ENCODE measurements at places on chromosomes 1 and 21.

DNA sequence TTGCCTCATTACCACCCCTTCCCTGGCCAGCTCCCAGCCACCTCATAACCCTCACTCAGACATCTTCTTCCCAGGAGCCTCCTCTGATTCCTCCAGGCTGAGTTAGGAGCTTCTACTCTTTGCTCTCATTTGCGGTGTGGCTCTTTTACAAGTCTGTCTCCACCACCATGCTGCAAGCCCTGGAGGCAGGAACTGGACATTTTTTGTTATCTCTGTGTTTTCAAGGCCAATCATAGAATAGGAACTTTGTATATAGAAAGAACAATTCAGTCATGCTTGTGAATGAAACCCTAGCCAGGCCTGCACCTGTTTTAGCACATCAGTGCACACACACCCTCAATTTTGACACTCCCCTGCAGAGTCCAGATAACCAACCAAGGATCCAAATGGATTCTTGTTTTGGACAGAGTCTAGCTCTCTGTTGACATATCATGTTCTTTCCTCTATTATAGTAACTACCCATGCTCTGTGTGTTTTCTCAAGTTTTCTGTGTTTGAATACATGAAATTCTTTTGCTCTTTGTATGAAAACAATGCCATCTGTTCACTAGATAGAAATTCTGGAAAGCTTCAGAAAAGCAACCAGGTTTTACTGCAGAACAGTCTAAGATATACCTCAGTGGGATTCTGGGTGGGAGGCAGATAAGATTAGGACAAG lies 60.9 kb upstream of the ZNF648 start:
- no peak for DNase-seq

DNA sequence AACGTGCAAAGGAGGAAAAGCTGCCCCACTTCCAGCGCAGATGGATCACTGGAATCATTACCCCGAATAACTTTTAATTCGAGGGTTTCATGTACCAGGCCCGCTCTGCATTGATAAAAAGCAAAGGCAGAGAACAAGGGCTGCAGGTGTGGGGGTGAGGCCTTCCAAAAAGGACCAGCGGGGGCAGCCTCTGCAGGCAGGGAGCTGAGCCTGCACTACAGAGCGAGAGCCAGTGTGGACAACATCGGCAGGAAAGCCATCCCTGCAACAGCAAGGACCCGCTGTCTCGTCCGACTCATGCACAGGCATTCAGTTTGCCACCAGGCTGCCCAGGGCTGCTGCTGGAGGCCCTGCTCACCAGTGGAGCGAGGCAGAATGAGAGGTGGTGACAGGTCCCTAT lies 27.1 kb upstream of the AJAP1 start:
- DNase-seq = no peak

DNA sequence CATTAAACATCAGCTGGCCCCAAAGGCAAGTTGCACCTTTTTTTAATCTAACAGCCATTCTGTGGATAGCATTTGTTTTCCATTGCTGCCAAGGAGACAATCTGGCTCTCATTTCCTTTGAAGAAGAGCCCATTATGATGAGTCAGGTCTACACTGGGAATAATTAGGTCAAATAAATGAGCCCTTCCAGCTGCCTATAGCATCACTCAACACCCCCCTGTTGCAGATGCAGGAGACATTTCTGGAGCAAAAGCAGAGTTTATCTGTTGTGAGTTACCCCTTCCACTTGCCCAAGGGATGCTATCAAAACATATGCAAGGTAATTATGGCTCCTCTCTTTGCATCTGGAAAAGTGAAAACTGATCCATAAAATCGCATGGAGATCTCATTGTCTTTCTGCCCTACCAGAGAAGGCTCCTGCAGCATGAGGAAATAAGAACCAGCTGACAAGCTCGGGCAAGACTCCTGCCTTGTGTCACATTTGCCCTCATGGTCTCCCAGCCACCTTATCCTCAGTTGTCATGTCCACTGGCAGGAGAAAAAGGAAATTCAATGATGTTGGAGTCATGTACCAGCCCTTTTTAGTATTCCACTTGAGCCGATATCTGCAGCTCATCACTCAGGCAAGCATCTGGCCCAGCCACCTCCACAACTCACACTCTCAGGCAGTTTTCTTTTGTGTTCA lies 135.9 kb downstream of the SLC30A10 start:
- DNase-seq = no peak

GRCh38 chr1:8873506-8874229 lies 4.8 kb downstream of the ENO1 start:
- DNase-seq = peak; percentile 66

DNA sequence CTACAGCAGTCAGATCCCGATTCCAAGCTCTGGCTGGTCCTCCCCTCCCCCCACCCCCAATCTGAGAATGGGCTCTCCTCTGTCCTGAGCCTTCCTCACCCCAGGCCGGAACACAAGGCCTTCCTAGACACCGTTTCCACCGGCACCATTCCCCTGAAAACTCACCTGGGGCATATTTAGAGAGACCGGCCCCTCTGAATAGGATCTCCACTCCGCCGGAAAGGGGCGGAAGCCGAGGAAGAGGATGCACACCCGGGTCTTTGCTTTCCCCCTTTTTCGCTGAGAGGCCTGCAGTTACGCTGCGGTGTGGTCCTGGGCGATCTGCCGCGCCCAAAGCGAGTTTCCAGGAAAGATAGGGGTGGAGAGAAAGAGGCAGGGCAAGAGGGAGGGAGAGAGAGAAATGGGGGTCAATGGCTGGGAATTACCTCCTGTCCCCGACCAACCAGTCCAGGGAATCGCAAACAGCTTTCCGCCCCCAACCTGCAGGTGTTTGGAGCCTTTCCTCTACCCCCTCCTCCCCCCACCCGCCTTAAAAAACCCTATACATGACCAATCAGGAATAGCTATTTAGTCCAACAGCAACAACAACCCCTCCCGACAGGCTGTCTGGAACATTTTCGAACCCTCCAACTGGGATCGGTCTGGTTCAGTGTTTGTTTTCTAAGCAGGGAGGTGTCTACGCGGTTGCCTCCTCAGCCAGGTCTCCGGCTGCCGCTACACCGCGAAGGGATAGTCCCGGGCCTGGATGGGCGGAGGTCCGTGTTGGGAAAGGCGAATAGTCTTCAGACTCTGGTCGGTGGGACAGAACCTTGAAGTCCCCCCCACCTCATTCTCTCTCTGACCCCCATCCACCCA lies 2.8 kb downstream of the TAL1 start:
- DNase-seq = no peak

DNA sequence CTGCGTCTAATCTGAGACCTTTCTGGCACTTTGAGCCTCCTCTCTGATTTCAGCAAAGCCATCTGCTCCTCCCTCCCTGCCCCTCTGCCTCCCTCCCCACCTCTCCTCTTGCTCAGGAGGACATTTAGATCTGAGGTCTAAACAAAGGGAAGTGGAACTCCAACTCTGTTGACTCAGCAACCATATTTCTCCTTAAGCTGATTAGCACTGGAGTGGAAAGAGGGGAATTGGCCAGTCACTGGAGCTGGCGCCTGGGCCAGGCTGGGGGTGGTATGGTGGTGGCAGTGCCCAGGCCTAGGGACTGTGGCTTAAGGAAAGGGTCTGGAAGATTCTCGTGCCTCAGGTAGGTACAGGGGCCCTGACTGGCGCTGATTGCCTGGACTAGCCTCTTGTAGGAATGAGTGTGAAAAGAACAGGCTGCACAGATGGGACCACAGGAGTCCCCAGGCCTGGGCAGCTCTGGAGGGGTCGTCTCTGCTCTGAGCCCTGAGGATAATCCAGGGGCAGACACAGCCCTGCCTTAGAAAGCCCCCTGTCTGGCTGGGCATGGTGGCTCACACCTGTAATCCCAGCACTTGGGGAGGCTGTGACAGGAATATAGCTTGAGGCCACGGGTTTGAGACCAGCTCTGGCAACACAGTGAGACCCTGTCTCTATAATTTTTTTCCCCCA lies 11.9 kb downstream of the SH2D2A start:
- no peak for DNase-seq

- no peak for DNase-seq
These were observed 77.8 kb downstream of the DRAM2 start for GRCh38 chr1:111062081-111062480.

- DNase-seq = no peak
These were observed 27.0 kb downstream of the MFSD2A start for GRCh38 chr1:39981945-39982344.

DNA sequence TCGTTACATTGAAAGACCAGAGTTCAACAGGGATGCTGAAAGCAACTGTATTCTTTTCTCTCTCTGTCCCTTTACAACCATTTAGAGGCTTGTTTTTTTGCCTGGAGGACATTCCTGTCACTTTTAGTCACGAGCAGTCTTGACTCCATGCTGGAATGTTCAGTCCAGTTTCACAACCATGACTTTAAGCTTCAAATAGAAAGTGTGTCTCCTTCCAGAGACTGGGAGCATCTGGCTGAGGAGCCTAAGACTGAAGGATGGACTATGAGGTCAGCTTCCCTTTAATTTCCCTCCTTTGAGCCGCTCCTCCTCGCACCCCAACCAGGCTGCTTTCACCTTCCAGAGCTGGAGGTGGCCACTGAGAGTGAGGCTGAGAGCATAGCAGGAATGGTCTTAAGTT lies 10.5 kb upstream of the RYR2 start:
- no peak for DNase-seq

GRCh38 chr1:220521778-220522177 lies 6.2 kb upstream of the MARK1 start:
- DNase-seq = no peak

- DNase-seq = no peak
These were observed 155.1 kb downstream of the HHAT start for GRCh38 chr1:210483821-210484220.

- no peak for DNase-seq
These were observed 4.7 kb downstream of the CPLANE2 start for GRCh38 chr1:16232316-16232710.

GRCh38 chr1:85461216-85461918 lies 3.6 kb downstream of the DDAH1 start:
- no peak for DNase-seq

- no peak for DNase-seq
These were observed 83.6 kb downstream of the SGIP1 start for GRCh38 chr1:66617362-66618184.

- DNase-seq = no peak
These were observed 11.9 kb downstream of the KCNJ10 start for GRCh38 chr1:160058087-160058486.

DNA sequence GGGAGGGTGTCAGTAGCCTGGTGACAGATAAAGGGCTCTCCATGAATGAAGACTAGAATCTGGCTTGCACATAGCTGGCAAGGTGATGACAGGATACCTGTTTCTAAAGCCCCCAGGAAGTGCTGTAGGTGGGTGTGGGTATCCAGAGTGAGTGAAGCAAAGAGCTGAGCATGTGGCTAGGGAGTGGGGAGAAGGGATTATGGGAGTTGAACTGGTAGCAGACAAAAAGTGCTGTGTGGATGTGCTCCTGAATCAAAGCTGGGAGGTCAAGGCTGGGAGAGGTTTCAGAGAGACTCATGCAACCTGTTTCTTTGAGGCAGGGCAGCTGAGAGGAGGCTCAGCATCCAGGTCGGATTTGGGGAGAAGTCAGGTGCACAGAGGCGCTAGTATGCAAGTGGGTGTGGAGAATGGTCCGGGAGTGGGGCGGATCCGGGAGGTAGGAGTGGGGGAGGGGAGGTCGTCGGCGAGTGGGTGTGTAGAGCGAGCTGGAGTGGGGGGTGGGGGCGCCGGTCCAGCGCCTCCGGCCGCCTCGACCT lies 600 bp downstream of the ASTN1 start:
- DNase-seq = no peak

DNA sequence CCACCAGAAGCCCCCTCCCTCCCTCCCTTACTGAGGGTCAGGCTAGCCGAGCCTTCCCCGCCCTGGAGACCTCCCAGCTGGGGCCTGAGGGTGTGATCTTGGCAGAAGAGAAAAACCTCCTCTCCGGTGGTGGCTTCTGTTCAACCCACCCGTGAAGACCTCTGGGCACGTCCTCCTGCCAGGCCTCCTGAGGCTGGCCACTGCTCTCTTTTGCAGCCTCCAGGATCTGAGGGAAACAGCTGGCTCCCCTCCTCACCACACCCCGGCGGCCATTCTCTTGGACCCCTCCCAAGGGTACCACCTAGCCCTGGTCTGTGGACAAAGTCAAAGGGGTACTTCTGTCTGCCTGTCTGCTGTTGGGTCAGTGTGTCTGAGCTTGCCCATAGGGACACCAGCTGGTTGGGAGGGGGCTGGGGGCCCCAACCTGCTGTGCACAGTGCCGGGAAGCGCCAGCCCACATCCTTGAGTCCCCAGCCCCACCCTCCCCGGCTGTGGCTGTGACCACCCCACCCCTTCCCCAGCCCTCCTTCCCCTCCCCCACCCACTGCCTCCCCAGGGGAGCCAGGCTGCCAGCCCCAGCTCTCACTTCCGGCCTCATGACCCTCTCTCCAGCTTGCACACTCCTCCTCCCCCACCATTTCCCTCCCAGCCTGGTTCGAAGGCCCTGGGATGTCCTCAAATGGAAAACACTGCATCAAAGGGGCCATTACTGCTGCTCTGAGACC lies 48.1 kb downstream of the AHDC1 start:
- DNase-seq = no peak

- DNase-seq = no peak
These were observed 7.1 kb upstream of the DR1 start for GRCh38 chr1:93338387-93339146.

DNA sequence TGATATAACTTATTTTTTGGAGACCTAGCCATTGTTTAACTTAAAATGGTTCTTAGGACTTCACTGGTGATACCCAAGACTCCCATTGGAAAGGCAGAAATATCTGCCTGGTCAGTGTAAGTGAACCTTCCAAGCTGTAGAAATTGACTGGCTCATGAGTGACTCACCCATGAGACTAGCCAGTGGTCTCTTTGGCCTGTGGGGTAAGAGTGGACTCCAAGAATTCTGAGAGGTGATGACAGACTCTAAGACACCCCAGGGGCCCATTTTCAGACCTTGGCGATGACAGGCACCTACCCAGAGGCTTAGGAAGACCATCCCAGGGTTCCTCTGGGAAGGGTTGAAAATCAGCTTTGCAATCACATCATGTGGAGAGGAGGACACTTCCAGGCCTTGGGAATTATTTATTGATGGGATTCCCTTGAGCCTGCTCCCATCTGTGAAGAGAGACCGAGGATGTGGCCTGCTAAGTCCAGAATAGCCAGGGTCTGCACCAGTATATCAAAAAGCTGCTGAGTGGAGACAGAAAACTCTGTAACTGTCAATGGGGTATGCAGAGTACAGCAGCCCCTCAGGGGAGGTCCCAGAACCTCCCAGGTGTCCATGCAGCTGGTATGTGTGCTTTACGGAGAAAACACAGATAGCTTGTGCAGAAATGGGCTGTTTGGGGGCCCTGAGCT lies 78.9 kb downstream of the KAZN start:
- no peak for DNase-seq

GRCh38 chr21:18614303-18614702 lies 210.7 kb upstream of the TMPRSS15 start:
- no peak for DNase-seq

DNA sequence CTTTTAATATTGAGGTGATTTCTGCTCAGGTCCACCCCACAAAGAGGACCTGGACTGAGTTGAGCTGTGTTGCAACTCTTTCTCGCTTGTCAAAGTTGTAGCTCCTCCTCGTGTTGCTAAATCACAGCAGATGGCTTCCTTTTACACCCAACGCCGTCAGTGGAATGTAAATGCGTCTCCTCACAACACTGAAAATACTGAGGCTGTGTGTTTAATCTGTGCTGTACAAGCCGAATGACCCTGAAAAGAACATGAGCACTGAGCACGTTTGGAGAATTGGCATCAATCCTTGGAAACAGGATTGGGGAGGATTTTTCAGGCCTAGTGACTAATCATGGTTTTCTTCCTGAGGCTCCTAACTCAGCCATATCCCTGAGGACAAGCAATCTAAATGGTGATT lies 196.0 kb downstream of the CRB1 start:
- DNase-seq = no peak
